ENCODE measurements at places on chromosomes 12 and 14.

DNA sequence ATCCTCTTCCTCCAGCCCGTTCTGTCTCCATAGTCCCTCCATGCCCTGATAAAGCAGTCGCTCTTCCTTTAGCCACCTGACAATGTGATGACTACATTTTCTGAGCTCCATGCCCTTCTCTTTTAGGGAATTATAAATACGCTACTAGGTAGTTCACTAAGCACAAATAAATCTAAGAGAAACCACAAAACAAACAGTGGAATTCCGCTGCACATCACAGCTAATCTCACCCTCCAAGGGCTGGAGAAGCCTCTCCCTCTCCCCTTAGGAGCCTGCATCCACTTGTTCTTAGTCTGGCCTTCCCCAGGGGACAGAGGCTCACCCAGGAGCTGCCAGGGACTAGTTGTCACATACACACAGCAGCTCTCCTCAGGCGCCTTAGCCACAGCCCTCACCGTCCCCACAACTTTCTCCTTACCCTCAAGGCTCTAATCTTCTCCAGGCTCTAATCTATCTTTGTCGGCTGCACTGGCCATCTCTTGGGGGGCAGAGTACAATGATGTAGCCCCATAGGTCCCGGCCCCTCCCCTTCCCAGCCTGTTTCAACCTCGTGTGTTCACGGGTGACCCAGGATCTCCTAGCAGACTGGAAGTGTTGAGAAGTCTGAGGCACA, 55.9 kb upstream of the GPR68 start:
- no peak for DNase-seq

DNA sequence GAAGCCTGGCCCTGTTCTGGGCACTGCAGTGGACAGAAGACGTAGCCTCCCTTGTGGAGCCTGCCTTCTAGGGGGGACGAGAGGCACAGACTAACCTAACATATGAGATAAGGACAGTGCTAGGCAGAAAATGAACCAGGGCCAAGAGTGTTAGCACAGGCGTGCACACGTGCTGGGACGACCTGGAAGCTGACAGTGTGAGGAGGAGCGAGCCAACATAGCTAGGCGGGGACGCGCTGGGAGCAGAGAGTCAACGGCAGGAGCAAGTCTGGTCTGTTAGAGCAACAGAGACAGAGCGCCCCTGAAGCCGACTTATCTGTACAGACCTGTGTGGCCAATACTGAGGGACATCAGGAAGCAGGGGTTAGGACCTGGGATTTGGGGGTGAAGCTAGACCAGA, 8.0 kb downstream of the PXMP2 start:
- DNase-seq, result no peak

DNA sequence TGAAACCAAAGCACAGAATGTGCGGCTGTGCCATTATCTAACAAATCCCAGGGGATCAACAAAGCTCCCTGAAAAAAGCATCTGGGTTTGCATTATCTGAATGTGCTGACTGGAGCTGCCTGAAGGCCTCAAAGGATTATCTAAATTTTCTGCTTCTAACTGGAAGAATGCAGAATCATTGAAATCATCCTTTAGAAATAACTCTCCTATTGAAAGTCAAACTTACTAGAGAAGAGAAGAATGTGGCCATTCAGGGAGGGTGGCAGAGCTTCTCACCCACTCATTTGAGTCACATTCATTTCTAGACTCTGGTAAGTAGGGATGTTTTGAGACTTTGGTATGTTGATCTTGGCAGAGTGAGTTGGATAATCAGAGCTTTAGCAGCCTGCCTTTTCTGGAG, 220.6 kb upstream of the RGS6 start:
- DNase-seq, result peak; percentile 97

GRCh38 chr14:67493092-67493717, 4.7 kb upstream of the TMEM229B start:
- DNase-seq, result no peak

DNA sequence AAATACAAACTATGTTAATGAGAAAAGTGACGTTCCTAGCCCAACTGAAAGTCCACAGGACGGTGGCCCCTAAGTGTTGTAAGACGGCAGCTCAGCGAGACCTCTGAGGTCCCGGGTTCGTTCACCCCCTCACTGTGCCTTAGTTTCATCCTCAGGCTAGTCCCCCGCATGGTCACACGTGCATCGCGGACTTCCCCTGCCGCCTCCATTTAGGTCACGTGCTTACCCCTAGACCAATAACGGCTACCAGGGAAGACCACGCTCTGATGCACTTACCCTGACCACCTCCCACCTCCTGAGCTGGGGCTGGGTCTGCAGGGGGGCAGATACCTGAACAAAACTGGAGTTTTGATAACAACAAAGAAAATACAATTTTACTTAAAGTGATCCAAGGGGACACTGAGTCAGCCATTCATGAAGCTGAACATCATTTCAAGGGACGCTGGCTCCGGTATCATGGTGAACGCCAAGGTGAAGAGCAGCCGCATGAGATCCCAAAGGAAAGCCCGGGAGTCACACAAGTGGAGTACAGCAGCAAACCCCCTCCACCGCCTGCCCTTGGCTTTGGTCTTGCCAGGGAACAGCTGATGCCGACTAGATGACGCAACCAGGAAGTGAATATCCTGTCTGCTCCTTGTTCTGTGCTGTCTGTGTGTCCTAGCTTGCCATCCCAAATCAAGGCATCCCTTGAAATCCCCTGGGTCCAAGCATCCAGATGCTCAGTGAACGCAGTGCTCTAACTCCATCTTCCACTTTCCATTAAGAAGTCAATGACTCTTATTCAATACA, 274.1 kb downstream of the PCNX1 start:
- no peak for DNase-seq

DNA sequence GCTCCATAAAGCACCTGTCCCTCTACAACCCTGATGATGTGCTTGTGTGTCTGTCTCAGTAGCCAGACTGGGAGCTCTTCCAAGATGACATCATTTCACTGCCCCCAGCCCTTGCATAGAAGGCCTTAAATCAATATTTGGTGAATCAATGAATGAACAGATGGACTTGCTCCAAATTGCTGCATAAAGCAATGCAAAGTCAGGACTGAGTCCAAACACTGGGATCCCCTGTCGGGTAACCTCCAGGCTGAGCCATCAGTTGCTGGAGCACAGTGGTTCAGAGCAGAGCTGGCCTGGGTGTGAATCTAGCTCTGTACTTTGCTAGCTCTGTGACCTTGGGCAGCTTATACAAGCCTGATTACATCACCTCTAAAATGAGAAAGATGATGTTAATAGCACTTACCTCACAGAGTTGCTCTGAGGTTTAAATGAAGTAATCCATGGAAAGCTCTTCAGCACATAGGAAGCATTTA, 120.3 kb upstream of the VASH1 start:
- DNase-seq, result no peak

- DNase-seq, result no peak
Observed at GRCh38 chr14:54135804-54136280, 179.2 kb upstream of the BMP4 start.

DNA sequence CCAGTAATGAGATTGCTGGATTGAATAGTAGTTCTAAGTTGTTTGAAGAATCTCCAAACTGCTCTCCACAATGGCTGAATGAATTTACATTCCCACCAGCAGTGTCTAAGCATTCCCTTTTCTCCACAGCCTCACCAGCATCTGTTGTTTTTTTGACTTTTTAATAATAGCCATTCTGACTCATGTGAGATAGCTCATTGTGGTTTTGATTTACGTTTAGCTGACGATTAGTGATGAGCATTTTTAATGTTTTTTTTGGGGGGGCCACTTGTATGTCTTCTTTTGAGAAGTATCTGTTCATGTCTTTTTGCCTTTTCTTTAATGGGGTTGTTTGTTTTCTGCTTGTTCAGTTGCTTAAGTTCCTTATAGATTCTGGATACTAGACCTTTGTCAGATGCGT, 8.1 kb upstream of the SLC15A5 start:
- DNase-seq, result peak; percentile 26

GRCh38 chr12:10720974-10721650, 2.0 kb downstream of the YBX3 start:
- DNase-seq, result no peak

- DNase-seq, result peak; percentile 26
Observed at GRCh38 chr12:5864301-5864700, 80.8 kb downstream of the ANO2 start.

GRCh38 chr12:123119808-123120207, 31.1 kb downstream of the PITPNM2 start:
- no peak for DNase-seq

GRCh38 chr12:40253936-40254335, 29.1 kb downstream of the LRRK2 start:
- DNase-seq, result peak; percentile 20

DNA sequence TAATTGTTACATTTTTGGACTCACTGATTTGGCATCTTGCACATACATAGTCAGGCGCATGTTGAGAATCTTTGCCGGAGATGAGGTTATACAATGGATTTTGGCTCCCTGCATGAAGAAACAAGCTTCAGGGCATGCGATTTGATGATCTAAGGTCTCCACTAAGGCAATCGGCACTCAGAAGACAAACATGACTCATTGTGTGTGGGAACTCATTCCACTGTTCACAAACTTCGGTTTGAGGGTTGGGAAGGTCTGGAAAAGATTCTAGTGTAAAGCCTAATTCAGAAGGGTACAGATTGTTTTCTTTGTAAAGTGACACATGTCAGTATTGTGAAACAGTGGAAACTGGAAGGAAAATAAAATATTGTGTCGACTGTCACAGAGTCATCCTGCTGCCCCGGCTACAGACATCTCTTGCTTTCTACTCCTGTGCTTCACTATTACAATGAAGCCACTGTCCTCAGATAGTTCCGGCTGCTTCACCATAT, 192.6 kb upstream of the HMGA2 start:
- DNase-seq, result peak; percentile 99

DNA sequence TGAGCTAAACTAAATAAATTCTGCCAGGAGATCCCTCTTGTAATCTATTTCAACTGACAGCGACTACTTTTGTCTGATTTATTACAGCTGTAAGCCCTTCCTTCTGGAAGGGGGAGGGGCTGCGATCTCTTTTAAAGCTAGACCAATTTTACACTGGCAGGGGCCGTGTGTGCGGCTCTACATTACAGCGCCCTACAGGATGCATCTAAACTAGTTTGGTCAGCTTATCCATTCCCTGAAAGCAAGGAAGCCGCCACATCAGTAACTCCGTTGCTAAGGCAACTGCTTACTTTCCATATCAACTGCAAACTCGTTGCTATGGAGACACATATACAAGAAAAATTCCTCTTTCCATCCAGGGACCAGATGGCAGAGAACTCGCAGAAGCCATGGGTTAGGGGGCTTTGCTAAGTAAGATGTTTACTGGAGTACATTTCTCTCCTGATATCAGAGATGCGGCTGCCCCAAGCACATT, 17.4 kb downstream of the FOXN3 start:
- DNase-seq, result peak; percentile 79

DNA sequence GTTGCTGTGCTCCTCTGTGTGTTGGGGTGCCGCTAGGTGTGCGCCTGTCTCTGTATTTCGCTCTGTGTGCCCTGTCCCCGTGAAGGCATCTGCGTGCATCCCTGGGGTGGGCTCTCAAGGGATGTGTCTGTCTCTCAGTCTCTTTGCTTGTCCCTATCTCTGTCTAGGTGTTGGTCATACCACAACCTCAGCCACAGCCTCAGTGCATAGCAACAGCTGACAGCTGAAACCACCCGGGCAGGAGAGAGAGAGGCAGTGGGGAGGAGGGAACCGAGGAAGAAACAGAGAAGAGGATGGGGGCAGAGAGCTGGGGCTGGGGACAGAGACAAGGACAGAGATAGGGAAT, 953 bp upstream of the NXPH4 start:
- DNase-seq, result no peak

Data from fibroblast of skin of scalp (primary cell).